ENCODE measurements at places on chromosomes 1 and 21. TPM values are rescaled to one million over a fixed set of nuclear protein-coding genes. Genes with fewer than 3 reads are reported as not detected.

Gene HECTD3
- 49.3 TPM for total RNA-seq

Gene SUSD4
- total RNA-seq: 0.66 TPM

Gene TPTE
- total RNA-seq: not detected

Gene AMY1B
- not detected for total RNA-seq

Gene FAM163A
- not detected for total RNA-seq

Gene VAMP3
- total RNA-seq: 52.2 TPM

Gene KDM5B
- total RNA-seq: 48.0 TPM

Gene ITGB2
- total RNA-seq: 180 TPM

Gene NUP133
- total RNA-seq: 44.0 TPM

Gene DAB1
- total RNA-seq: 0.16 TPM

All from naive thymus-derived CD8-positive, alpha-beta T cell (primary cell).